ENCODE measurements at places on chromosomes 2 and 18.

DNA sequence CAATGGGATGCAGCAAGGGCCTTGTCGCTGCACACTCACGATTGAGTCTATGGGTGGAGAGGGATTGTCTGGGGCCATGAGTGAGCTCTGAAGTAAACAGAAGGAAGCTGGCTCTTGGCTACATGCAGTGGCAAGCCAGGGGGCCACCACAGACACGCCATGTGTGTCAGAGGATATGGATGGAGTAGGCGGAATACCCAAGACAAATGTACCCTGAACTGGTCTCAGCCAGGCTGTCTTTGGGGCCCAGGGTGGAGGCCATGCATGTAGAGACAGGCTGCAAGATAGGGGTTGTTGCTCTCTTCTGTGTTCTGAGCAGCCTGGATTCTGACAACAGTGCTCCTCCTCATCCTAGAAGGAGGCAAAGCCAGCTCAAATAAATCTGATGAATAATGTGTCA, 24.0 kb upstream of the ITGA6 start:
- DNase-seq, result no peak

GRCh38 chr2:231457101-231457500, 7.2 kb downstream of the NCL start:
- DNase-seq, result no peak

- DNase-seq, result no peak
These were observed 36.0 kb downstream of the WDFY1 start for GRCh38 chr2:223909001-223909741.

DNA sequence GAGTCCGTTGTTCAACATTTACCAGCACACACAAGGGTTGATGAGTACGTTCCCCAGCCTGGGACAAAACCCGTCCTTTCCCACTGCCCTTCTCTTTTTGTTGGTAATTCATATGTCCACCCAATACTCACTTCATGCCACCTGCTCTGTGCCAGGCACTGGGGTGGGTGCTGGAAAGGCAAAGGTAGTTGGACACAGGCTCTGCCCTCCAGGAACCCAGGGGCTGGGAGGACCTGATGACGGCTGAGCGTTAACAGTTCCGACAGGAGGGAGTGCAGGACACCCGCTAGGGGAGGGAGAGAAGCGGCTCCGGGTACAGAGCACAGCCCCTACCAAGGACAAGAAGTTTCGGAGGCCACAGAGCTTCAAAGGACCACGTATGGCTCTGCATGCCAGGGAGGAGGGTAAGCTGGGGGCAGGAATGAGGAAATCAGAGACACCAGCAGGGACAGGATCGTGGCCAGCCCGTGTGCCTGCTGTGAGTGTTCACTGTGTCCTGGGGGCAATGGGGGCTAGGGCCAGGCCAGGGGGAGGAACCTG, 134.1 kb upstream of the GPC1 start:
- no peak for DNase-seq

DNA sequence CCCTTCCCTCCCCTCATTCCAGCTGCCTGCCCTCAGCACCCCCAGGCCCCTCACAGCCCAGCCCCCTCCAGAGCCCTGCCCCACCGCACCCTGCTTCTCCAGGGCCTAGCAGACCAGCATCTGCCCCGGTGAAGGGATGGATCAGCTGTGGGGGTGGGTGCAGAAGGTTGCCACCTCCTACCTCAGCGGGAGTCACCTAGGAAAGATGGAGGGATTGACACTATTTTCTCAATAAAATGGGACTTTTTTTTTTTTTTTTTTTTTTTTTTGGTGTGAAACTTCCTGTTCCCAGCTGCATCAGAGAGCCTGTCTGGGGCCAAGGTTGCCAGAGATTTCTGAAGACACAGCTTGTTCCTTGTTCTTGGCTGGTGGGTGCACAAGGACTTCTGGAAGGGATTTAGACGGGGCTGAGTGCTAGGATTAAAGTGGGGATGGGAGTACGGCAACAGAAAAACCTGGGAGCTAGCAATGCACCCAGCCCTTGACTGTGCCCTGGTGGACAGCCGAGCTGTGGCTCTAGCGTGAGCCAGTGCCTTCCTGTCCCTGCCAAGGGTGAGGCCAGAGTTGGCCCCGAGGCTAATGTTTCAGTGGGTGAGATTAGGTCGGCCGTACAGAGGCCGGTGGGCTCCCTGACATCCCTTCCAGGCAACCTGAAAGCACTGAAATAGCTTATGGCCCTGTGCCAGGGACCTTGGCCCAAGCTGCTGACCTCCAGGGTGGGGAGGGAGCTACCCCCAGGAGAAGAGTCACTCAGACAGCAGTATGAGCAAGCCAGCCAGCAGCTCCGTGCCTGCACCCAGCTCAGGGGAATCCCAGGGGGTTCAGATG, 4.6 kb downstream of the B3GNT7 start:
- no peak for DNase-seq

DNA sequence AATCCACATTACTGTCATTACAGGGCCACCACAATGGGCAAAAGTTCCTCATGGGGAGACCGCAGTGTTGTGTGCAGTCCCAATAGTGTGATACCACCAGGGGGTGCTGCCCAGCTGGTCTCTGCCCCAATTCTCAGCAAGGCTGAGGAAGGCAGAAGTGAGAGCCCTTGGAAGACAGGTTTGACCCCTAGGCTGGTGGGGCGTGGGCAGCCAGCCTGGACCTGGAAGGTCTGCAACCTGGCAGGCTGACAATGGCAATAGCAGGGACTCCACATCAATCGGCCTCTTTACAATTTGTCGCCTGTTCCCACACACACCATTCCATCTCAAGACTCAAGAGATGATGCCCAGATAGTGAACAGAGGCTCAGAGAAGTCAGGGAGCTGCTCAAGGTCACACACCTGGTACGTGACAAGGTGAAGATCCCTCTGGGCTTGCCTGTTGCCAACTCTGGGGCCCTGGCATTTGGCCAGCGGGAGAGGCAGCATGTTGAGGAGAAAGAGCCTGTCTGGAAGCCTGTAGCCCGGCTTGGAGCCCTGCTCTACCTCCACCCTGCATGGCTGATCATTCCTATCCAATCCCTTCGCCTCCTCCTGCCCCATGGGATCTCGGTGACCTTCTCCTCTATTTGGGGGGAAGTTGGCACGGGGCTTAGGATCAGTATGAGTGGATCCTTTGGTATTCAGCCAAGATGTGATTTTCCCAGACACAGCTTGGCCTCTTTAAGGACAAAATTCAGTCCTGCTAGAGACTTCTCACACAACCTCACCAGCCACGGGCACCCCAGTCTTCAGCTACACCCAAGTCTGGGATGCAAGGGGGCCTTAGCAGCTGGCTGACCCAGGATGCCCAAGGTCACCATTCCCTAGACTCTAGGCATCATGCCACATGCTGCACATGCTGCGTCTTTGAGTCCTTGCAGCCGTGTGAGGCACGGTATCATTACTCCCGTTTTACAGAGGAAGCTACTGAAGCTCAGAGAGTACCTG, 2.9 kb upstream of the ATOH8 start:
- peak; percentile 10 for DNase-seq

GRCh38 chr2:165425556-165425955, 43.9 kb upstream of the CSRNP3 start:
- no peak for DNase-seq

DNA sequence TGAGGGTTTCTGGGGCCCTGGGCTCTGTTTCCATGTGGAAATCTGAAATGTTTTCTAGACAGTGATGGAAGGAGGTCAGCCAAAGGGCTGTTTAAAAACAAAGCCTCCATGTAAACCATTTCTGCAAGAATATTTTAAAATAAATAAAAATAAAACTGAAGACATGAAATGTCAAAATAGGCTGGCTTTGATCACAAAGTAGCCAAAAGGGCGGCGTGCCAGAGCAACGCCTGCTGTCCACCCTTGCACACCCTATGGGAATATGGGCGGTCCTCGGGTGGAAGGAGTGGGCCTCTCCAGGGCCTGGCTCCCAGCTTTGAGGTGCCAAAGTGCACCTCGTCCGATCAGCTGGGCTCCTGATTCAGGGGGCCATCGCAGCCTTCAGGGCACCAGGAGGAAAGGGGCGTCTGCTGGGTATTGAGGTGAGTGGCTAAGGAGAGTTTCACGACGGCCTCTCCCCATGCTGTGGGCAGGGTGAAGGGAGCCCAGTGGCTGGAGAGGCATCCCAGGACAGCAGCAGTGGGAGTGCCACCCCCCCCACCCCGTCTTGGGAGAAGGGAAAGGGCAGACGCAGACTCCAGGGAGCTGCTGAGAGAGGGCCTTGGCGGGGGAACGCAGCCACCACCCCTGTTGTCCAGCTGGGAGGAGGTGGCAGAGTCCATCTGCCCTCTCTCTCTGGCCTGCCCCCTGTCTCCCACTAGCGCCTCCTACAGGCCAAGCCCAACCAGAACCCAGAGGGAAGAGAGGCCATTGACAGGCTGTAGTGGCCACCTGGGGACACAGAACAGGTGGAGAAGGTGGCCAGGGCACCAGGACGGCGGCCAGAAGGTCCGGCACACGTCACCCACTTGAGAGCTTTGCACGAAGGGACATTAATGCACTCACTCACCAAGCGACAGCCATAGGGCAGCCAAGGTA, 5.7 kb upstream of the ERFE start:
- no peak for DNase-seq

- DNase-seq, result no peak
These were observed 186.8 kb downstream of the BCL2 start for GRCh38 chr18:63132819-63133200.

- no peak for DNase-seq
These were observed 99.8 kb upstream of the VWC2L start for GRCh38 chr2:214311031-214311533.

GRCh38 chr2:172710584-172711047, 25.0 kb upstream of the RAPGEF4 start:
- DNase-seq, result no peak

DNA sequence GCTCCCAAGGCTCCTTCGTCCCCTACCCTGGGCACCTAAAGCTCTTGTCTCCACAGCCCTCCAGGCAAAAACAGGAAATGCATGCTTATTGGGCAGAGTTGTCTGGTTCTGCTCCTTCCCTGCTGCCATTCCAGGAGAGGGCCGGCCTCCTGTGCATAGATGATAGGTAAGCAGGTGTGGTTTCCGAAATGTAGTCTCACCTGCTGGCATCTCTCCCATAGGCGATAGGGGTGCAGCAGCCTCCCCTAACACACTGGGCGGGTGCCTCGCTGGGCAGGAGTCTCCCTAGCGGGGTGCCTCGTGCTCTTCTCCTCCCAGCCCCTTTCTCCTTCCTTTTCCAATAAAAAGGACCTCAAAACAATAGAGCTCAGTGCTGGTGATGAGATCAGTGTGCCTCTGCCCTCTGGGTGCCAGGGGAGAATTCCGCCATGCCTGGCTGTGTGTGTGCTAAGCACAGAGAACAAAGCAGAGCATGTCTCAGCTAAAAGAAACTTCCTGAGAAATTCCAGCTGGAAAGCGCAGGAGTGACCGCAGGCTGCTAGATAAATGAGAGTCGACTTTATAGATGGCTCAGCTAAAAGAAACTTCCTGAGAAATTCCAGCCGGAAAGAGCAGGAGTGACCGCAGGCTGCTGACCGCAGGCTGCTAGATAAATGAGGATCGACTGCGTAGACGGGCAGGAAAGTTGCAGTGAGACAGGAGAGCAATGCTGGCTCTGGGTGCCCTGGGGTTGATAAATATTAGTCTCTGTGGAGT, 11.3 kb upstream of the PXDN start:
- DNase-seq, result no peak

GRCh38 chr2:10947446-10948187, 35.9 kb downstream of the KCNF1 start:
- DNase-seq, result no peak

- DNase-seq, result no peak
These were observed 10.9 kb downstream of the RBMS1 start for GRCh38 chr2:160482673-160483072.

DNA sequence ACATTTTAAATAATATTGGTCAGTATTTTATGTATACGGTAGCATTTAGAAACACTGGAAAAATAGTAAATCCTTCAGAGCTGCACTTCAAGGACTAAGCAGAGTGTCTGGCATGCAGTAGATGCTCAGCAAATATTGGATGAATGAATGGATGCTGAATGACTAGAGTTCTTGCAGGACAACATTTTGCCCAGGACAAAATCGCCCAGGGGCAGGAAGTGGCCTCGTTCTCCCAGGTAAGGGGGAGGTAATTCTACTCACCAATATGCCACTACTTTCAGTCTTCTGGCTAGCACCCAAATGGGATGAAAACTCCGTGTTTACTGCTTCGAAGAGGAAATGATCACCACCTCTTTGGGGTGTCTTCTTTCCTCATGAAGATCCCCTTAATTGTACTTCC, 4.0 kb upstream of the DGUOK start:
- DNase-seq, result no peak

GRCh38 chr2:75998451-75998850, 287.7 kb upstream of the GCFC2 start:
- DNase-seq, result no peak

DNA sequence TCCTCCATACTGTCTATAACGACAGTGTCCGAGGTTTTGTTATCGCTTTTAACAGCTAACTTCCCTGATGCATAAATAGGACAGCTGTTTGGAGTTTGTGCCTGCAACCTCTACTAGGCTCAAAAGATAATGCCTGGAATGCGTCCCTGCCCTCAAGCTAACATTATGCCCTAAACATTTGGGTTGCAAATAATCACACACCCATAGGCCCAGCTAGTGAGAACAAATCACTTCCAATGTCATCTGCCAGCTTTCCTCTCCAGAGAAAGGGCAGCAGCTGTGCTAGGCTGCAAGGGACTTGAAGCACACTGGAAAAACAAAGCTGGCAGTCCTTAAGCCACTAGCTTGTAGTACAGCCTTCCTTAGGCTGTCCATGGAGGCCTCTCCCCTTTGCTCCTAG, 201.8 kb upstream of the LYPD1 start:
- no peak for DNase-seq

- no peak for DNase-seq
These were observed 24.1 kb downstream of the CIDEA start for GRCh38 chr18:12278215-12278671.

- no peak for DNase-seq
These were observed 793.3 kb downstream of the PLCL1 start for GRCh38 chr2:198597648-198598047.

DNA sequence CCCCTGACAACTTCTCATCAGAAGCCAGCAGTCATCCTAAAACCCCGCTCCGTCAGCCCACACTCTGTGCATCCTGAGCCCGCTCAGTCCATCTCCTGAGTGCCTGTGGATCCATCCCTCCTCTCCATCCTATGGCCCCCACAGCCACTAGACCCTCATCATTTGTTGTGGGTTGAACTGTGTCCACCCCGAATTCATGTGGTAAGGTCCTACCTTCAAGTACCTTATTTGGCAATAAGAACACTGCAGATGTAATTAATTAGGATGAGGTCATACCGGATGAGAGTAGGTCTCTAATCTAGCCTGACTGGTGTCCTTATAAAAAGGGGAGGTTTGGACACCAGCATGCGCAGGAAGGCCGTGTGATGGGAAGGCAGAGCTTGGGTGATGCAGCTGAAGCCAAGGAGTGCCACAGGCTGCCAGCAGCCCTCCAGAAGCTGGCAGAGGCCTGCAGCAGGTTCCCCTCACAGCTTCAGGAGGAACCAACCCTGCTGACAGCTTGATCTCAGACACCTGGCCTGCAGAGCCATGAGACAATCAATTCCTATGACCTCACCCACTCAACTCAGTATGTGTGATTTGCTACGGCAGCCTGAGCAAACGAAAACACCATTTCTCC, 192.4 kb downstream of the ZBTB7C start:
- no peak for DNase-seq

- DNase-seq, result no peak
These were observed 16.0 kb downstream of the INSIG2 start for GRCh38 chr2:118103951-118104940.

- no peak for DNase-seq
These were observed 7.7 kb downstream of the EPB41L5 start for GRCh38 chr2:120020554-120020953.

- no peak for DNase-seq
These were observed 845 bp downstream of the TMEM177 start for GRCh38 chr2:119679846-119680245.

- DNase-seq, result no peak
These were observed 37.4 kb downstream of the SH3BP4 start for GRCh38 chr2:234989183-234989701.

Measured in stimulated activated CD4-positive, alpha-beta T cell treated with anti-CD3 and anti-CD28 coated beads, TNF-alpha, amount 100 ng/mL, for 1 hour (primary cell).